ENCODE measurements at places on chromosomes 1 and 21.
A peak's percentile ranks its signal among the peaks of the same experiment; 100 is the strongest.

- peak; percentile 100 for DNase-seq
These were observed at the start of gene CC2D1B for GRCh38 chr1:52365746-52366516. CC2D1B (minus strand) TSS chr1:52366205; CDS start chr1:52364620, 1,585 bp downstream.

DNA sequence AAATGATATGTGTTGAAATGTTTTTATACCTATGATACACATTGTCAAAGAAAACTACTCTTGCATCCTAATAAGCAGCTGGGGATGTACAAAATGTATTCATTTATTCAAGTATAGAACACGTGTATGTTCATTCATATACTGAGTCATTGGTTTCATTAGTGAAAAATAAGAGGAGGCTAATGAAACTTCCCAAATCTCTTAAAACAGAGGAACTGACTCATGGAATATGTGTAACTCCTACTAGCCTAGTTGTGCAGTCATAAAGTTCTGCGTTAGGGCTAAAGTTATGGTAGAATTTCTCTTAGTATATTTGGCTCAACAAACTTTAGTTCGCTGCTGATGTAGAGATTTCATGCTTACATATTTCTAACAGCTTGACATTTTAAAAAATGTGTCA is 441.6 kb downstream of the NCAM2 start:
- DNase-seq, result no peak

- no peak for DNase-seq
These were observed 107.9 kb downstream of the LMO4 start for GRCh38 chr1:87436534-87436933.

DNA sequence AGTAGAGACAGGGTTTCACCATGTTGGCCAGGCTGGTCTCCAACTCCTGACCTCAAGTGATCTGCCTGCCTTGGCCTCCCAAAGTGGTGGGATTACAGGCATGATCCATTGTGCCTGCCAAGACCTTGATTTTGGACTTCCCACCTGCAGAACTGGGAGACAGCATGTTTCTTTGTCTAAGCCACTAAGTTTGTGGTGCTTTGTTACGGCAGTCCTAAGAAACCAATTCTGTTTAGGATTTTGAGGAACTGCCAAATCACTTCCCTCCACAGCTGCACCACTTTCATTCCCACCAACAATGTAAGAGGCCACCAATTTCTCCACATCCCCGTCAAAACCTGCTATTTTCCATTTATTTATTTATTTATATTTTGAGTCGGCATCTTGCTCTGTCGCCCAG is 46.1 kb downstream of the CHAF1B start:
- no peak for DNase-seq

- DNase-seq, result no peak
These were observed 25.6 kb downstream of the SYT11 start for GRCh38 chr1:155884982-155885381.

DNA sequence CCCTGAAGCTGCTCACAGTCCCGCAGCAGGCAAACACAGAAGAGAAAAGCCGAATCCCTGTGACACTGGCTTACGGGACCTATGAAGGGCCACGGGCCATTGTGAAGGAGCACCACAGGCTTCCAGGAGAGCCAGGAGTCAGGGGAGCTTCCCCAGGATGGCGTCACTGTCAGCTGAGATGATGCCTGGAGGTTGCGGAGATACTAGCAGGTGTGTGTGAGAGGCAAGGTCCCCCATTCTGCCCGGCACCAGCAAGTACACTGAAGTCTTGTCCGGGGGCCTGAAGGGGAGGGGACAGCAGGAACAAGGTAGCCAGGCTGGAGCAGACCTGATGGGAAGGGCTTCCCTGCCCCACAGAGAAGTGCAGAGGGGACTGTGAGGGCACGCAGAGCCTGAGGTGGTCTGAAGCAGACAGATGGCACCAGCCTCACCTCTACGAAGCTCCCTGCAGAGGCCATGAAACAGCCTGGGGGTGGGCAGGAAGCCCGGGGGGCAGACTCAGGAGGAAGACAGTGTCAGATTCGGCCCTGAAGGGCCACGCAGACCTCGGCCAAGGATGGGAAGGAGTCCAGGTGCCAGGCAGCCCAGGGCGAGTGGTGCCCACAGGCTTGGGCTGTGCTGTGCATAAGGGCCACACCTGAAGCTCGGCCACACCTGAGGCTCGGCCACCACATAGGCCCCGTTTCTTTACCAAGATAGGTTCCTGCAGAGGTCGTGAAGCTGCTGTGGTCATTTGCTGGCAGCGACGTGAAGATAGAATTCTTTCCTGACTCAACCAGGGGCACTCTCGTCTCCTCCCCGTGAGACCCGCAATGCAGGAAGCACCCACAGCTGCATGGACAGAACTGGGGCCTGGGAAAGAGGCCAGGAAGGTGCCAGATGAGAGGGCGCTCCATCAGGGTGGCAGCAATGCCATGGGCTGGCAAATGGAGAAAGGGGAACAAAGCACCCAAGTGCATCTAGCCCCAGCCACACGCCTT is 10.1 kb downstream of the TCP10L start:
- no peak for DNase-seq

- DNase-seq, result peak; percentile 44
These were observed 1.2 kb downstream of the EVA1B start for GRCh38 chr1:36322041-36322785.

- DNase-seq, result no peak
These were observed 12.1 kb downstream of the ATP6V1G3 start for GRCh38 chr1:198528364-198528763.

DNA sequence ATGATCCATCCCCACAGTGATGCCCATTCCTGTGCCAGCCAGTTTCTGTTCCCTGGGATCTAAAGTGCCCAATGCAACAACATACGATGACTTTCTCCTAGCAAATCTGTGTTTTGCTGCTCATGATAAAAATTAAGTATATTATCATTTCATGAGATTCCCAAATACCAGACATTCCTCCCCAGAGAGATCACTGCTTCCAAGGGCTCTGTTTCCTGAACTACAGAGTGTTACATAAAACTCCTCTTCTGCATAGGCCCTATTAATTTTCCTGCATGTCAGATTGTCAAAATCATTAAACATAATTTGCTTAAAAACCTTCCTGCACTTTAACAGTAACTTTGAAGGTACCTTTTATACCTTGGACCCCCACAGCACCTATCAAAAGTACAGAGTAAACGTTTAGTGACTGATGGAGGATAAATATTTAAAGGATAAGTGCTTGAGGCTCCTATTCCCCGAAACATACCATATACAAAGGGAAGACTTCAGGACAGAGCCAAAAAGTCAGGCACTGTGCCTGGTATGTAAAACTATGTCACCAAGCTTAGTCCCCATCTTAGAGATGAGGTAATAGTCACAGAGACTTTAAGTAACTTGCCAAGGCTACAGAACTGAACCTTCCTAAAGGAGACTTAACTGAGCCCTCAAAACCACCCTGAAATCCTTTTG is 50.2 kb downstream of the SLC25A24 start:
- no peak for DNase-seq

GRCh38 chr1:206703661-206704060 is 19.0 kb downstream of the MAPKAPK2 start:
- no peak for DNase-seq

- no peak for DNase-seq
These were observed 5.1 kb upstream of the ZNF326 start for GRCh38 chr1:89989799-89990198.

- DNase-seq, result no peak
These were observed 103.2 kb downstream of the PKN2 start for GRCh38 chr1:88787023-88787903.

- DNase-seq, result no peak
These were observed 23.4 kb downstream of the FNBP1L start for GRCh38 chr1:93471284-93471683.

GRCh38 chr1:66247415-66248208 is 286.3 kb upstream of the SGIP1 start:
- DNase-seq, result no peak

- DNase-seq, result no peak
These were observed 4.9 kb upstream of the B4GALT3 start for GRCh38 chr1:161182214-161182613.

DNA sequence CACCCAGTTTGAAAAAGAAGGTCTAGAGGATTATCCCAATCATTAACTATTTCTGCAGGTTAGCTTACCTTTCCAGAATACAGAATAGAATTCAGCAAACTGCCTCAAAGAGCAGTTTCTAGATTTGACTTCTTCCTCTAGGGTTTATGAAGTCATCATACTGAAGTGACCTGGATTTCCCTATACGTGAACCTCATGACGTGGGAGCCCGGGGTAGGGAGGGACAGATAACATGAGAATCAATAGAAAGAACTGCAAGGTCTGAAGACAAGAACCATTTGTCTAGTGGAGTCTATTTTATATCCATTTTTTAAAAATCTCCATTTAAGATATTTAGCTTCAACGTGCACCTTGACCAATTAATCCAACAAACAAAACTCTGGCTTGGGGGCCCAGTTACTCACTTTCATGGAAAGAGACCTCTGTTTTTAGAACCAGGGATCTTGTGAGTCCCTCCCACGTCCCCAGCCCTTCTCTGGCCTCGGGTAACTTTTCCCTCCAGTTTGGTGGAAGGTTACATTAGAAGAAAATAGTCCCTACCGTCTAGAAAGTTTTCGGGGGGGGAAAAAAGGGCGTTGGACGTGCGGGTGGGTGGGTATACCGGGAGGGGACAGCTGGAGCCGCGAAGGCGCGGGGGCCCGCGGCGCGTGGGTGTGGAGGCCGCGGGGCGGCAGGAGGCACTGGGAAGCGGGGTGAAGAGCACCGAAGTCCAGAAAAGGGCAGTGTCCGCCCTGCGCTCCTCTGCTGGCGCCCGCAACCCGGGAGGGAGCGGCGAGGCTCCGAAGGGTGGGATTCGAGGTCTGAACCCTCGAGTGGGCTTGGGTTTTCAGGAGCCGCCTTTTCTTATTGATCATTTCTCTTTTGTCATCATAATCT is 13.8 kb upstream of the POGZ start:
- DNase-seq, result peak; percentile 48

GRCh38 chr1:231814021-231814420 is 187.4 kb downstream of the DISC1 start:
- DNase-seq, result no peak

- DNase-seq, result no peak
These were observed 144.2 kb downstream of the SYT2 start for GRCh38 chr1:202565890-202566602.

DNA sequence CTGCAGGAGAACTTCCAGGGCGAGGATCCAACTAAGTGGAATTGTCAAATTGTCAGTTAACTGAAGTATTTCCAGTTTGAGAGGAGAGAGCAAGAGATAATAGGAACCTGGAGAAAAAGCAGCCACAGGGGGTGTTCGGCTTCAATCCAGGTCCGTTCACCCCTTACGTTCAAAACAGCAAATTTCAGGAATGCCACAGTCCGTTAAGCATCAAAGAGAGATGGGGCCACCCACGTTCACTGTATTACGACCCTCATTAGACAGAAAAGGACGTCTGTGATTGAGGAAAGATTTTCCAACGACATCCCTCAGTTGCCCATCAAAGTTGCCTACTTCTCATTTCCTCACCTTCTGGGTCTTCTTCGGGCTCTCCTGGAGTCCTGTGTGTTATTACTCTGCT is 422.5 kb upstream of the VAMP3 start:
- DNase-seq, result no peak

GRCh38 chr21:44914176-44914874 is 6.4 kb downstream of the ITGB2 start:
- DNase-seq, result peak; percentile 84

- DNase-seq, result no peak
These were observed 1523.0 kb downstream of the KCNT2 start for GRCh38 chr1:195085196-195085595.

DNA sequence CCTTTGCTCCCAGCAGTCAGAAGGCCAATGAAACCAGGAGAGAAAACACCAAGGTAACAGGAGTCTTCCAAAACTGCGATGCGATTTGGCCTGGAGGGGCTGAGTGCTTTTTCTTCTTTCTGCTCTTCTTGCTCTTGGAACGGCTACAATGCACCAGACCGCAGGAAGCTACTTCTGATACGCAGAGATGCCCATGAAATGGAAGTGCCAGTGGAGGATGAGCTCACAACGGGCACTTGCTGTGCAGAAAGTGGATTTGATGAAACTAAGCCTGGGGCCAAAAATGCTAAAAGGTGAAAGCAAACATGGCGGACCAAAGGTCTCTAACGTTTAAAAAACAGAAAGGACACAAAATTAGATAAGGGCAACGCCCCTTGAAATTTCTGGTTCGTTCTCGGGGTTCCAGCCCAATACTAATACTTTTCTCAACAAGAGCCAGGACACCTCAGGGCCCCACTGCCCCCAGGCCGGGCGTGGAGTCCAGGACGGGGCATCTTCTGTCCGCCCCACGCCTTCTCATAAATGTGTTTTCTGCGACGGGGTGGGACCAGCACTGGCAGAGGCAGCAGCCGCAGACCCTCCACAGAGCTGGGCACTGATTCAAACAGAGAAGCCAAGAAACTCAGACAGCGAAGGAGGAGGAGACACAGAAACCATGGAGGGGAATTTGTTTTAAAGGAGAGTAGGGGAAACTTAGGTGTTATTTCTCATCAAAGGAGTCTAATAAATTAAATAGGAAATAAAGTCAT is 101.3 kb downstream of the CRYAA start:
- DNase-seq, result no peak

DNA sequence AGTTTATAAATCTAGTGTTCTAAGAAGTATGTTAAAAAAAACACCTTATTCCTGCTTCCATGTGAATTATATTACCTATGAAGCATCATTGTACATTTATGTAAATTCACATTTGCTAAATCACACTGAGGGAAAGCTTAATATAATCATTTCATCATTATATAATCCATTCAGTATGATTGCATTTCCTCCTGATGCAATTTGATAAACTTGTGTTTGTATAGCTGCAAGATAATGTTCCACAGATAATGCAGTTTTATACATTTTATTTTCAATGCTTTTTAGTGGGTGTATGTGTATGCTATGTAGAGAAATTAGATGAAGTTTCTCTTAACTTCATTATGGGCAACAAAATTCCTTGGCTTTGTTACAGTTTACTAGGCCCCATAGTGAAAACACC is 79.6 kb downstream of the HS2ST1 start:
- DNase-seq, result no peak

DNA sequence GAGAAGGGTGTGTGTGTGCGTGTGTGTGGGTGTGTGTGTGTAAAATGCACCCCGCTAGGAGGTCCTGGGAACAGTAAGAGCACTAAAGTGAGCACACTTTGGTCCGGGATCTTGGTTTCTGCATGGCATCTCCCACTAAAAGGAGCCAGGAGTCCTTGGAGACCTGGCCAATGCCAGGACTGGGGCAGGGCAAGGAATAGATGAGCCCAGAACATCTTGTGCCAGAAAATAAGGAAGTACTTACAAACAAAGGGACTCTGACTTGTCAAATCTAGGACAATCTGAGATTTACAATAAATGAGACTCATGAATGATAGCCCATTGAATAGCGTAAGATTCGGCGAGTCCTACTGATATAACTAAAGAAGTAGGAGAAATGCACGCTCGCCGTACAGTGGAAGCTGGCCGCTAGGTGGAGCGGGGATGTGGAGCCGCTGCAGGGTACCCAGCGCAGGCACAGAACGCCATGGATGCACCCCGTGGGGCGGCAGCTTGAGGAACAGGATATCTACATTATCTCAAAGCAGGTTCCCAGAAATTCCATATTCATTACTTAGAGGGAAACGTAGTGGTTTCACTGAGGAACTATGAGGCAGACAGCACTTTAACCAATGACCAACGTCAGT is 7.1 kb downstream of the SLC37A1 start:
- DNase-seq, result no peak

DNA sequence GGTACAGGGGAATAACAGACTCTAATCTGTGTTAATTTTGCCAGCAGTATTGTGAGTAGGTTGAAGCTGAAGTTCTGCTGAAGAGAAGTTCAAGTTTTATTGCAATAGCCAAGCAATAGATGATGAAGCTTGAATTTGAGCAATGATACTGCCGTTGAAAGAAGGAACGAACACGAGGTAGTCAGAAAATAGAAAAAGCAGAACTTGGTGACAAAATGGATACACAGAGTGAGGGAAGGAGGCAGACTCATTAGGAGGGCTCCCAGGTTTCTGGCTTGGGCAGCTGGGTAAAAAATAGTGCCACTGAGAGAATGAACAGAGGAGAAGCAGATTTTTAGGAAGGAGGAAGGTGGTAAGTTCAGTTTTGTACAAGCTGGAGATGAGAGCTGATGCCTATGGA is 22.3 kb upstream of the AGO1 start:
- no peak for DNase-seq

Data from activated naive CD8-positive, alpha-beta T cell treated with anti-CD3 and anti-CD28 coated beads, Interleukin-2, amount 10 ng/mL, durations not matched to agents 7 days and 5 days (primary cell).